ENCODE measurements at places on chromosomes 7 and 10.
A peak's percentile ranks its signal among the peaks of the same experiment; 100 is the strongest.

DNA sequence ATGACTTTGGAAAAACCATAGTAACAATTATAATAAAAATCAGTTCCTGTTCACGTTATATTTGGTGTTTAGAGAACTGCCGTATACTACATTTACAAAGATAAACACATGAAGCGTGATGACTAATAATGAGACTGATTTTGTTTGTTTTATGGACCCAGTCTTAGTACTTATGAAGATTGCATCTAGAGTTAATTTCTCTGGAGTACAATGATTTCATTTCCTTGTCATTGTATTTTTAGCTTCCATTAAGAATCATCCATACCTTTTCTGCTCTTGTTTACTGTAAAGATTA lies 2.9 kb downstream of the RBM20 start:
- no peak for DNase-seq

DNA sequence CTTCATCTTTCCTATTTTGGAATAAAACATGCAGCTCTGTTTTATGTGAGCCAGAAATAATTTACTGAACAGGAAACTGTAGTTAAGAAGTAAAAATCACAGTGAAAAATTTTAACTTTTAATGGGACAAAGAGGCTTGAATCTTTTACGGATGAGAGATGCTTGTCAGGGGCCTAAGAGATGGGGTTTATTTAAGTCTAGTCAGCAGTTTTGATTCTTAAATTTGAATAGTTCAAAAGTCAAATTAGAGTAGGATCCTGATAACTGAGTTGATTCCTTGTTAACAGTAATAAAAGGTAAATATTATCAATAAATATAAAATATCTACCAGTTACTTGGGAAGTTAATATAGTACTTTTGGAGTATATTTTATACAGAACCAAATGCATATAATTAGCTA lies 24.9 kb upstream of the CD36 start:
- DNase-seq, result no peak

DNA sequence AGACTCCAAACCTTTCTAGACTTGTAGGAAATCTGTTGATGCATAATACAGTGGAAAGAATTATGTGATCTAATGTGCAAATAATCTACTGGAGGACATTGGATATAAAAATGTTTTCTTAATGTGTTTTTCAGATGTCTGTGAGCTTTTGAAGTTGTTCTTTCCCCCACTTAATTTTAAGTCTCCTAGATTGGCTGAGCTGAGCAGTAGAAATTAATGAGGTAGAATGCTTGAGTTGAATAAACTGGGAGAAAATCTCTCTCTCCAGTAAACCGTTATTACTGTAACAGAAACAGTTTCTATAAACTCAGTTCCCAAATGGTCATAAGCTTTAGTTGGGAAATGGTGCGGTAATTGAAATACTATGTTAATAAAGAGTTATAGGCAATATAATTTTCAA lies 15.7 kb downstream of the CSGALNACT2 start:
- no peak for DNase-seq

GRCh38 chr7:117385363-117386109 lies 41.8 kb downstream of the ASZ1 start:
- DNase-seq, result no peak

- DNase-seq, result no peak
These were observed 6.1 kb upstream of the LAMB4 start for GRCh38 chr7:108136191-108136688.

DNA sequence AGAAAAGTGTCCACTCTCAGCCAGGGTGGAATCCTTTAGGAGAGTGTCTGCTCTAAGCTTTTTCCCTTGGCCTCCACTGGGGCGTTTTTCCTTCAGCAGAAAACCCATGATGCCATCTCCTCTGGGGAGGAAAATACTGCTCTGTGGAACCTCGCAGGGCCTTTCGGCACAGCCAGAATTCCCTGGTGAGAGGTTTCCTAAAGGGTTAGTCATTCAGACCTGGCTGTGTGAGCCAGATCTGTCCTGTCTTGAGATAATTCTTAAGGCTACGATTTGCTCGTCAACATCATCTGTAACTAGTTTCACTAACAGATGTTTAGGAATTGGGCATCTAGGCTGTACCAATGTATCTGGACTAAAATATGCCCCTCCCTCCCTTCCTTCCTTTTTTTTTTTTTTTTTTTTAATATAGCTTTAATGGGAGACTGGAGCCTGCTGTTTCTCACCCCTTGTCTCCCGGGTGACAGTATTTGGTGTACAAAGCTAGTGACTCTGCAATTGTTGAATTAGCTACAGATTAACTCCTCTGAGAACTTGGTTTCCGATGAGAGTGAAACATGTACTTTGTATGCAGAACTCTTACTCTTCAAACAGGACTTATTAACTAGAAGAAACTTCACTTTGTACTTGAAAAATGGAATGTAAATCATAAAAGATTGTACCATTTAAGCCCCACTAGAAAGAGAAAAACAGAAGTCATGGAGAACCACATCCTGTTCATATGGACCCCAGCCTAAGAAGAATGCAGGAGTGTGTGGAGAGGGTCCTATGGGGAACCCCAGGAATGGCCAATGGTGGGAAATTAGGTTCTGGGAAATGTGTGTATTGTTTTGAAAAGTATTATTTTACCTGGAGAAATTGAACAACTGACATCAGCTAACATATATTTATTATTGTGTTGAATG lies 230.9 kb downstream of the CAMK1D start:
- DNase-seq, result no peak

GRCh38 chr7:139680676-139681462 lies 96.9 kb downstream of the HIPK2 start:
- DNase-seq, result peak; percentile 51

- no peak for DNase-seq
These were observed 10.8 kb upstream of the MYL7 start for GRCh38 chr7:44151956-44152355.

- DNase-seq, result no peak
These were observed 88.3 kb upstream of the CHST15 start for GRCh38 chr10:124181656-124182055.

DNA sequence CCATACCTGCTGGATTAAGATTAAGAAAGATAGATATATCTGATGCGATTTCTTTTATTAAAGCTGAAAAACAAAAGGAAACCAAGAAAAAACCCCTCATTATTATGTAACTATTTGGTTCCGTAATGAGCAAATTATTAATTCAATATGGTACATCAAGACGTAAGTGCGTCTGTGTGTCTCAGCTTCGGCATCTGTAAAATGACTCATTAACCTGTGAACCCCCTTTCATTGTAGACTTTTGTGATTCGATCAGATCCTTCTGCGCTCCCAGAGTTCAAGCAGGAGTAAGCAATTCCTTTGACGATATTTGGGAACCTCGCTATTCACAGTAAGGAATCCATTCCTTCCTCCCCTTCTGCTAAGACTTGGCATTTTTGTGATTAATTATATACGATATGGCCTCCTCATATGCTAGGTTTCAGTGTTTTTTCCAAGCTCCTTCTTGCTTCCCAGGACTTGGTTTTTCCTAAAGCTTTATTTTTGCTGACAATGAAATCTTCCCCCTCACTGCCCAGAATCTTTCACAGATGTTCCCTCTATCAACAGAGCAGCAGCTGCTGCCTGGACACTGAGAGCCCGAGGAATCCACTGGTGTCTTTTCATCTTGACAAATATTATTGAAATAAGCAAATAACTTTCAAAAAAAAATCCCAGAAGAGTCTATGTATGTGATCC lies 171.7 kb upstream of the CELF2 start:
- DNase-seq, result no peak

DNA sequence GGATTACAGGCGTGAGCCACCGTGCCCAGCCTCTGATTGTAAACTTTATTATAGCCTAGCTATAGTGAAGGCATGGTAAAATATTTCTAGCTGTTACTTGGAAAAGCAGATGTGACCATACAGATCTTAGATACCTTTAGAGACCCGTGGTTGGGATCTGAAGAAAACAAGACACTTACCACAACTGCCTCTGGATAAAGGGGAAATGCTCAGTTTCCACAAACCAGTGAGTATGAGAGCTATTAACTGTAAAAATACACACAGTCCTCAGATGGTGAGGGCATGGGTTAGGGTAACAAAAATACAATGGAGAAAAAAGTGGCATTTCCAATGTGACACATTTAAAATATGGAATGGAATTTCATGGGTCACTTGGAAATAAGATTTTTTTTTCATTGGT lies 63.0 kb downstream of the ZNF438 start:
- DNase-seq, result no peak

- DNase-seq, result no peak
These were observed 31.9 kb upstream of the HPS1 start for GRCh38 chr10:98478430-98479222.

DNA sequence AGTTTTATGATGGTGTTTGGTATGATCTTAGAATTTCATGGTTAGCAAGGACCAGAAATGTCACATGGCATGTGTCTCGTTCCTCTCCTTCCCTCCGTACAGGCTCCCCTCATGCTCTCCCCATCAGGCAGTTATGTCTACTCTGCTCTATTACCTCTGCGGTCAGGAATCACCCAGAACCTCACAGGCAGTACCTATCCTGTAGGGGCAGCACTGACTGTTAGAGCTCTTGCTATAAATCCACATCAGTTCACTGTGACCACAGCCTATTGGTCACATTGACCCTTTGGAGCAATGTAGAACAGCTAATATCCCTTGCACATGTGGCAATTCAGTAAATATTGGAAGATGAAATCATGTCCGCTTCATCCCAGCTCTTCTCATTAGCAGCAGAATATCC lies 151.8 kb downstream of the WNT2 start:
- no peak for DNase-seq

- DNase-seq, result no peak
These were observed 25.9 kb upstream of the GALNT11 start for GRCh38 chr7:151999424-152000090.

- no peak for DNase-seq
These were observed 69.2 kb upstream of the TCF7L2 start for GRCh38 chr10:112880633-112881530.

DNA sequence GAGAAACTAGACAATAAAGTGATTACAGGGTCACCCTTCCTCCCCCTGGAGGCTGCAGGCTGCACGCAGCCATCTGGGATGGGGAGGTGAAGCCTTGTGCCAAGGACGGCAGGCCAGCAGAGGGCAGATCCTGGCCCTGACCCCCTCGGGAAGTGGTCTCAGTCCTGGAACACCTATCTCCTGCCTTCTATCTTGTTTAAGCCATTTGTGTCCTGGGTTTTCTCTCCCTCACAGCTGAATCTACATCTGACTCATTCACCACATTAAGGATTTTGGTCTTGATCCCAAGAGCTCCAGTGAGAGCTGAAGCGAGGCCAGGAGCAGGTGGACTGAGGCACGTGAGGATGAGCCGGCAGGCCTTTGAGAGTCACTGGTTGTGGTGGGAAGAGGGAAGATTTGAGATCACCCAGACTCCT lies 16.4 kb upstream of the PARP12 start:
- DNase-seq, result no peak

- DNase-seq, result no peak
These were observed 21.8 kb downstream of the FOXL3 start for GRCh38 chr7:311796-312195.

- no peak for DNase-seq
These were observed 260.8 kb upstream of the MKI67 start for GRCh38 chr10:128386816-128387604.

DNA sequence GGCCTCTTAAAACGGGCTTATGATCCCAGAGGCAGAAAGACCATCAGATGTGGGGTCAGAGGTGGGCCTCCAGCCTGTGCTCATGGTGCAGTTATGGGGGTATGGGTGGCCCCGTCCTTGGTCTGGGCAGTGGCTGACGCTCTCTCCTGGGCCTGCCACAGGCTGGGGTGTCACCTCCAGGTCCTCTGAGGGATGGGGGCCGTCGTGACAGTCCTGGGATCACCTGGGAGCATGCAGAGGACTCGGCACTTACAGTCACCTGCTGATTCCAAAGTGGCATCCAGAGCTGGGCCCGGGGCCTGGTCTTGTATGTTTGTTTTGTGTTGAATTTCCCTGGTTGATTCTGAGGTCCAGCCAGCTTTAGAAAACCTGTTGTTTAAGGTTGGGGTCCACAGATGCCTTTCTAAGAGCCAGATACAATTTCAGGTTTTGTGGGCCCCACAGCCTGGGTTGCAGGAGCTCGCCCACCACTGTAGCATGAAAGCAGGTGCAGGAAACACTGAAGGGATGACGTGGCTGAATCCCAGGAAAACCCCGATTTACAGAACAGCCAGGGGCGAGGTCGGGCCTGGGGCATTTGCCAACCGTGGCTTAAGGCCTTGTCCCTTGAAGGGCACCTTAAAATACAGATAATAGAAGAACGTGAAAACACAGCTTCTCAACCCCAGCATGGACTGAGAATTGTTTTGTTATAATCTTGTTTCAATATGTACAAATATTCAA lies 170.7 kb upstream of the PPP2R2D start:
- no peak for DNase-seq

DNA sequence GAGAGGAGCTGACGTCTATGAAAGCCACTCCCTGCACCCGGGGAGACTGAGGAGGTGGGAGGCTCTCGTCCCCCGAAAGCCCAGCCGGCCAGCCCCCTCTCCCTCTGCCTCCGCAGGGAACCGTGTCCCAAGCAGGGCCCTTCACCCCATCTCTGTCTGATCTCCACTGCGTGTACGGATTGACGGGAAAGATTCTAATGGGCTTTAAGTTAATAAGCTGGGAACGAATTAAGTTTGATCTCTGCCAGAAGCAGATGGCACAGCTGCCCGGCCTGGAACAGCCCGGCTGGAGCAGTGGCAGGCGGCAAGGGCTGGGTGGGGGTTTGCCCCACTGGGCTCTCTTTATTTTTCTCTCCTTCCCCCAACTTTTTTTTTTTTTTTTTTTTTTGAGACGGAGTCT lies 6.1 kb upstream of the SLC29A4 start:
- no peak for DNase-seq

DNA sequence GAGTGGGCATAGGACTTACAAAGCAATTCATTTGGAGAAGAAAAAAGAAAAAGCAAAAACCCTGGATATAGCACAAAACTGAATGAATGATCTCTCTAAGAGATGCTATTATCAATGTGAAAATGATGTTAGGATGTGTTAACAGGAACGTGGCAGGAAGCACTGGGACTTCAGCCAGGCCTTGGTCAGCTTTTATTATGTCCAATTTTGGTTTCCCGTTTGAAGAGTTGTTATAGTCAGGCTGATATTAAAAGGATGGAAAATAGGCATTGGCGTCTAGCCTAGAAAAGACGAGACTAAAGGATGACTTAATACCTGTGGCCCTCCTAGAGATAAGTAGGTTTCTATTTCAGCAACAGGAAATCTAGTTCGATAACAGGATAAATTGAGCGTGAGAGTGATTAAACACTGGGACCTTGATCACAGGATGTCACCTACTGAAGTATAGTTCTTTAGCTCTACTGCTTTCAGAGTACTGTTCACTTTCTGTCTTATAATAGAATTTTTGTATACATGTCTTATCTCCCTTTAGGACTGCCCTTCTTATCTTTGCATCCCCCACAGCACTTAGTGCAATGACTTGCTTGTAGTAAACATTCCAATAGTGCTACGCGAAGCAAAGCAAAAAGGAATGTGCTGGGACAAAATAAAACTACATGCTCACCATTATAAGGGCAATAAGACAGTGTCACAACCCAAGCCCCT lies 99.8 kb upstream of the AGBL3 start:
- no peak for DNase-seq

DNA sequence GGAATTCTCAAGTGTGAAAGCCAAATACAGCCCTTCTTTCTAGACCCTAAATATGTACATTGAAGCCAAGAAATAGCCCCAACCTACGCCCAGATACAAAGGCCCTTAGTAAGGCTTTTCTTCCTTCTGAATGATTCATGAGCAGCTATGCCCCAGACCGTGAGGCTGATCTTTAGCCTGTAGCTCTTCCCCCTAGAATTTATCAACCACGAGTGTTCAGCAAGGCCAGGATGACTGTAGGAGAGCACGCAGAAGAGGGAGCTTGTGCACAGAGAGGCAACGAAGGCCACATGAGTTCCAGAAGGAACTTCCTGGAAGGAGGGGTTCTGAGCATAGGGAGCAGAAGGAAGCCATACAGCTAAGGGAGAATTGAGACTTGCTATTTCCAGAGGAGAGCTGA lies 53.0 kb upstream of the HABP2 start:
- DNase-seq, result no peak

GRCh38 chr10:123521556-123521955 lies 144.6 kb upstream of the GPR26 start:
- DNase-seq, result no peak
